ENCODE measurements at places on chromosomes 16 and 17.

DNA sequence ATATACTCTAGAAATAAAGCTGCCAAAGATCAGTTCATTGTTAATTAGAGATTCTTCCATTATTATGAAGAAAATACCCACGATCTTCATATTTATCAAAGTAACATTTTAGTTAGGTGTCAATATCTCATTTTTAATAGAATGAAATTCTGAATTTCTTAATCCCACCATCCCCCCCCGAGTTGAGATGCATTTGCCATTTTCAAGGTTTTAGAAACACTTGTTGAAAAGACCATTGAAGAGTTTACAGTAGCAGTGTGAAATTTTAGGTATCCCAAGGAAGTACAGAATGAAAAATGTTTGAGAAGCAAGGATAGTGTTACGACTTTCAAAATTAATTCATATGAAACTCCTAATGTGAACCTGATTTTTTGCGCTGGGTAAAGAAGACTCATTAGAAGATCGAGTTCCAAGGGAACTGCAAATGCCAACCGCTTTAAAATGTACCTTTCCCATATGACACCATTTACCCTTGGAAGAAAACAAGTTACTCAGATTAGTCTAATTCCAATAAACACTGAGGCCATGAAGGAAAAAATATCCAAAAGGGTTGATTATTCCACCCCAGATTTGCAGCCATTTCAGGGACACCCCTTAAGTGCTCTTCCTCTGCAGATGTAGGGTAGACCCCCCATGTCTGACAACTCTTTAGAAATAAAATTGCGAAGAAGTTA is 731 bp downstream of the IKZF3 start:
- DNase-seq, result no peak

DNA sequence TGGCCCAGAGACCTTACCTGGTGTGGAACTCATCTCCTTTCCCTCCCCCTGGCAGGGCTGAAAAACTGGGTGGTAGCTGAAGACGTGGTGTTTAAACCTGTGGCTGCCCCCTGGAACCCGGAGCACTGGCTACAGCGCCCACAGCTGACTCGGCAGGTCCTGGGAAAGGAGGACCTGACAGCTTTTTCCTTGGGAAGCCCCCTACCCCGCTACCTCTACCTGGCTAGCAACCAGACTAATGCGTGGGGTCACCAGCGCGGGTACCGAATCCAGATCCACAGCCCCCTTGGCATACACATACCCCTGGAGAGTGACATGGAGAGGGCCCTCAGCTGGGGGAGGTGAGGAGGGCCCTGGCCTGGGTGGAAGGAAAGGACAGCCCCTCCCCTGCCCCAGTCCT is 2.0 kb upstream of the AOC3 start:
- no peak for DNase-seq

- DNase-seq, result peak; percentile 49
Observed at GRCh38 chr17:77322514-77323412, 182.0 kb downstream of the SEC14L1 start.

DNA sequence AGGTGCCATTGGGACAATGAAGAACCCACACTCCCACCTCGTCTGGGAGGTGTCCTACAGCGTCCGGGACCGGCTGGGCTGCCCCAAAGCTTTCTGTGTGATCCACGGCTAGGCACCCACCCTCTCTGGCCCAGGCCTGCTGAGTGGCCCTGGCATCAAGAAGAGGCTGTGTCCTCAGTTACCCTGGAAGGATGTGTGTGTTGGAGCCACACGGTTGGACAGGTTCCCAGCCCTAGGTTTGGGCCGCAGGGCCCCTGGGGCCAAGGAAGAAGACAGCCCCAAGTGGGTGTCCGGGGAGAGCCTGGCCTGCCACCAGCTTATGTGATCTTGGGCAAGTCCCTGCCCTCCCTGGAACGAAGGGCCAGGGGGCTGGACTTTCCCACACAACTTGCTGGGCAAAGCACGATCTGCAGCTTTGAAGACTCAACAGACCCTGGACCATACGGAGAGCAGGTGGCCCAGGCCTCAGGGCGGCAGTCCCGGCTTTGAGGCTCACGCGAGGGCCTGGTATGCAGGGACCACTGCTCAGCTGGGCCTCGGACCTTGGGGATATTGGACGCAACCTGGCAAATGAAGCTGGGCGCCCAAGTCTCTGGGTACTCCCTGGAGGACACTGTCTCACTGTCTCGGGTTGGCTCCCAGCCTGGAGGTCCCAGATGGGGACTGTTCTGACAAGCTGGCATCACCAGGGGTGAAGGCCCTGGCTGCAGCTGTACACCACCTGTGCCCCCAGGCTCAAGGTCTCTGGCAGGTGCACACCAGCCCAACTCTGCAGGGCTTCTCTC is 17.5 kb downstream of the MYBBP1A start:
- DNase-seq, result no peak

GRCh38 chr17:34991606-34992005 is 11.3 kb downstream of the LIG3 start:
- DNase-seq, result no peak

DNA sequence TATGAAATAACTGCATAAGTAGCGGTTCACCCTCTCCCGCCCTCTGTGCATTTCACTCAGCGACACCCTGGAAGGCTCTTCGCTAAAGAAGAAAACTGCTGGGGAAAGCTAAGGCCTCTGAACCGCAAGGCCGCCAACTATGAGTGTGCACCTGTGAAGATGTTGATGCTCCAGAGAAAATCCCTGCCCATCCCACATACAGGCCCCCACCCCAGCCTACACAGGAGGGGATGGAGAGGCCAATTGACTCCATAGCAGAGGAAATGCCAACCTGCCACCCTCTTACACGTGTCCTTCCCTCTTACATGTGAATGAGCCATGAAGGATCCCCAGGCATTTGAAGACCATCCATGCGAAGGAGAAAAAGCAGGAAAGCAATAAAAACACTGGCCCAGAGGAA is 104.8 kb downstream of the MGAT5B start:
- DNase-seq, result no peak

GRCh38 chr17:78946631-78947030 is 21.4 kb upstream of the TIMP2 start:
- no peak for DNase-seq
